Dermis blood vessel endothelial cell (primary cell): ENCODE measurements at places on chromosomes 5 and 9. TPM values are rescaled to one million over a fixed set of nuclear protein-coding genes. Genes with fewer than 3 reads are reported as not detected.

Gene TMEM174
- total RNA-seq: not detected in 2 replicates

Gene SLC1A1
- 4.1 and 8.4 TPM in 2 replicates for total RNA-seq

Gene SV2C
- 0.05 TPM in 1 of 2 replicates, not detected in the other for total RNA-seq

Gene KCNT1
- total RNA-seq: not detected in 2 replicates

Gene IRX4
- total RNA-seq: not detected in 2 replicates

Gene EQTN
- total RNA-seq: not detected in 2 replicates

Gene TAF11L2
- not detected in 2 replicates for total RNA-seq

Gene MAST4
- 37.8 and 38.3 TPM in 2 replicates for total RNA-seq

Gene SNCB
- 0.84 and 1.4 TPM in 2 replicates for total RNA-seq

Gene ABL1
- 42.5 and 68.7 TPM in 2 replicates for total RNA-seq

Gene SPINK6
- total RNA-seq: not detected in 2 replicates

Gene WDR31
- total RNA-seq: 0.17 and 0.37 TPM in 2 replicates

Gene GPSM1
- 27.2 and 37.1 TPM in 2 replicates for total RNA-seq

Gene CFAP77
- 0.05 and 0.34 TPM in 2 replicates for total RNA-seq

Gene FOXD1
- total RNA-seq: 0.05 and 0.17 TPM in 2 replicates

Gene IL3
- not detected in 2 replicates for total RNA-seq

Gene FOXD4L6
- total RNA-seq: under 0.01 and 0.09 TPM in 2 replicates

Gene CCDC127
- 5.6 and 6.7 TPM in 2 replicates for total RNA-seq

Gene ZNF883
- 0.60 and 0.68 TPM in 2 replicates for total RNA-seq

Gene ADCY2
- not detected in 2 replicates for total RNA-seq

Gene TMEM141
- 47.9 and 98.5 TPM in 2 replicates for total RNA-seq

Gene SIT1
- not detected in 2 replicates for total RNA-seq

Gene MOB3B
- 0.85 and 2.1 TPM in 2 replicates for total RNA-seq

Gene GPR21
- total RNA-seq: 0.33 and 0.68 TPM in 2 replicates

Gene IFNA21
- not detected in 2 replicates for total RNA-seq

Gene C9orf153
- 0.14 TPM in 1 of 2 replicates, not detected in the other for total RNA-seq

Gene SLC44A1
- 42.7 and 71.8 TPM in 2 replicates for total RNA-seq

Gene TRIM52
- 6.3 and 8.8 TPM in 2 replicates for total RNA-seq

Gene HIGD2A
- total RNA-seq: 27.9 and 47.3 TPM in 2 replicates

Gene PCDHB13
- 1.4 TPM in 2 replicates for total RNA-seq

Gene PCDHB5
- 1.2 and 1.7 TPM in 2 replicates for total RNA-seq

Gene HTR4
- total RNA-seq: 0.14 TPM in 1 of 2 replicates, not detected in the other

Gene ELOVL7
- 0.09 and 2.2 TPM in 2 replicates for total RNA-seq

Gene PAEP
- total RNA-seq: not detected in 2 replicates

Gene CNTFR
- not detected in 2 replicates for total RNA-seq

Gene PPIC
- total RNA-seq: 38.6 and 74.9 TPM in 2 replicates

Gene EDIL3
- 0.65 and 1.5 TPM in 2 replicates for total RNA-seq

Gene ZNF484
- total RNA-seq: 15.0 and 15.4 TPM in 2 replicates

Gene SEMA5A
- total RNA-seq: 0.14 and 0.17 TPM in 2 replicates

Gene SPOCK1
- total RNA-seq: 1.0 and 7.0 TPM in 2 replicates

Gene OR1Q1
- total RNA-seq: not detected in 2 replicates

Gene MORN5
- total RNA-seq: not detected in 2 replicates
